ENCODE measurements at places on chromosomes 7 and 10. TPM values are rescaled to one million over a fixed set of nuclear protein-coding genes. Genes with fewer than 3 reads are reported as not detected.

Gene STEAP4
- total RNA-seq, result not detected

Gene CFAP43
- total RNA-seq, result 0.52 TPM

DNA sequence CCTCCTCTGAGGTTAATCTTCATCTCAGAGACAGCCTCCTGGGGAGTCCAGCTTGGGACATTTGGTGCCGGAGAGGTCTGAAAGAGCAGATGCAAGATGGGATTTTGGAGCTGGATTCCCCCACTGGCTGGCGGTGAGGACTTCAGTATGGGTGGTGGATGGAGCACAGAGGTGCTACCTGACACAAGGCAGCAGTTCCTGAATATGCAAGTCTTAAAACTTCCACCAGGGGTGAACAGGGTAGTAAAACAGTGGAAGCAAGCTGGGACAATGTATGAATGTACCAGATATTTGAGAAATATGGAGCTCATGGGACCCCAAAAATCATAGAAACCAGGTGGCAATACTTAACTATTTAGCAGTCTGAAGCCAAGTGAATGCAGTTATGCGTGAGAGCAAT, 4.8 kb upstream of the TAF3 start:
- DNase-seq, result no peak

Gene CPN1
- total RNA-seq, result 24.9 TPM

DNA sequence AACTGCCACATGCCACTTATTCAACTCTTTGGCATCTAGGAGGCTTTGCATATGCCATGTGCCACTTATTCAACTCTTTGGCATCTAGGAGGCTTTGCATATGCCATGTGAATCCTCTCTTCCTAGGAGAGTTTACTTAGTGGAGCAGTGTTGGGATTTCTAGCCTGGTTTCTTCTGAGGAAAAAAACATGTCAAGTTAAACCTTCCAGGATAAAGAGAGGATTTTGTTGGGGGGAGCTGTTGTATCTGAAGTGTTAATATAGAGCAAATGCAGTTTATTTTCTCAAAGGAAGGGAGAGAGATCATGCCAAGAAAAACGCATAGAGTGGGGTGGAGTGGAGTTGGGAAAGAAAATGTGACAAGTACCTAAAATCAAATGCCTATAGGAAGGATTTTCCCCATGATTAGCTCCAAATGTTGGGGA, 91.5 kb downstream of the MCU start:
- DNase-seq, result no peak

Gene CFAP58
- not detected for total RNA-seq

DNA sequence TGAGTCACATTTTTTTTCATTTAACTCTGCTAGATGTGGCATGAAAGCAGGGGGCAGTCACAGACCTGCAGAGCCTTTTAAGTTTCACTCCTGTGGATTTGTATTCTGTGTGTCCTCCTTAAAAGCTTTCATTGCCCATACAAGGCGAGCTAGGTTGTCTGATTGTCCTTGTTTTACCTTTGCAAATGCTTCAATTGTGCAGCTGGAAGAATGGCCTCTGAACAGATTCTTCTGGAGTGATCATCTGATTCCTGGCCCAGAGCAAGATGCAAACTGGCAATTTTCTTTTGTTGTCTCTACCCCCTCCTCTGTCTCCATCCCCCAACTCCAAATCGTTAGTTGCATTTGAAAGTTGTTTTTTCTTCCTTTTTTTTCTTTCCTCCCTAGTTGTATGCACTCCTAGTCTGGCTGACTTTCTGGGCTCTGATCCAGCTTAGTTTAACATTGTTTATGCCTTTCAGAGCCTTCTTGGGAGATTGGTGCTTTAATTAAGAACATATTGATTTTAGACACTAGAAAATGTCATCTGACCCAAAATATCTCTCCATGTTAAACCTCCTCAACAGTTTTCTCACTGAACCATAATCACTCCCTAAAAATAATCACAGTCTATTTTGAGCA, 150.2 kb downstream of the REEP3 start:
- no peak for DNase-seq

Gene XRCC2
- 18.5 TPM for total RNA-seq

DNA sequence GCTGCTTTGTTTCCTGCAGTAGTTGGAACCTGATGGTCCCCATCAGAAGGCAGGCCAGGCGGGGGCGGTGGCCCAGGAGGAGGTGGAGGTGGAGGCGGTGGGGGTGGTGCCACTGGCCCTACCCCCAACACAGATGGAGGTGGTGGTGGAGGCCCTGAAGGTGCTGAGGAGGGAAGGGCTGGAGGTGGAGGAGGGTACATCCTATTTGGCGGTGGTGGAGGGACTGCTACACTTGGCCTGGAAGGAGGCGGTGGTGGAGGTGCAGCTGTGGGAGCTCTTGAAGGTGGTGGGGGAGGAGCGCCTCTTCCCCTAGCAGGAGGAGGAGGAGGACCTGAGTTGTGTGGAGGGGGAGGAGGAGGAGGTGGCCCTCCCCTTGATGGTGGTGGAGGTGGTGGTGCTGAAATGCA, 36.8 kb downstream of the LMOD2 start:
- DNase-seq, result no peak

Gene PRPS1L1
- not detected for total RNA-seq

Gene FZD8
- total RNA-seq, result 3.4 TPM

DNA sequence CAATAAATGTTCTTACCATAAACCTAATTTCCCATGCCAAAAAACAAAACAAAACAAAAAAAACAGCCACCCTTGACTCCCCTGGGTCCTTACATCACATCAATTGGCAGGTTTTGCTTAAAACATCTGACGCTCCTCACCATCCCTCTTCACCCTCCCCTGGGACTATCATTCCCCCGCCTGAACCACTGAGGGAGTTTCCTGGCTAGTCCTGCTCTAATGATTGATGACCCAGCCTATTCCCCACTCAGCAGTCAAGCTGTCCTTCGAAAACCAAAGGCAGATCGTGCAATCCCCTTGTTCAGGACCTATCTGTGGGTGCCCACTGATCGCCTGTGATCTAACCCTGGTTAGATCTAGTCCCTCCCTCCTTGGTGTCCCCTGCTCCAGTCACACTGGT, 11.2 kb upstream of the FRMPD2 start:
- DNase-seq, result no peak

Gene TSPAN12
- total RNA-seq, result 4.1 TPM

DNA sequence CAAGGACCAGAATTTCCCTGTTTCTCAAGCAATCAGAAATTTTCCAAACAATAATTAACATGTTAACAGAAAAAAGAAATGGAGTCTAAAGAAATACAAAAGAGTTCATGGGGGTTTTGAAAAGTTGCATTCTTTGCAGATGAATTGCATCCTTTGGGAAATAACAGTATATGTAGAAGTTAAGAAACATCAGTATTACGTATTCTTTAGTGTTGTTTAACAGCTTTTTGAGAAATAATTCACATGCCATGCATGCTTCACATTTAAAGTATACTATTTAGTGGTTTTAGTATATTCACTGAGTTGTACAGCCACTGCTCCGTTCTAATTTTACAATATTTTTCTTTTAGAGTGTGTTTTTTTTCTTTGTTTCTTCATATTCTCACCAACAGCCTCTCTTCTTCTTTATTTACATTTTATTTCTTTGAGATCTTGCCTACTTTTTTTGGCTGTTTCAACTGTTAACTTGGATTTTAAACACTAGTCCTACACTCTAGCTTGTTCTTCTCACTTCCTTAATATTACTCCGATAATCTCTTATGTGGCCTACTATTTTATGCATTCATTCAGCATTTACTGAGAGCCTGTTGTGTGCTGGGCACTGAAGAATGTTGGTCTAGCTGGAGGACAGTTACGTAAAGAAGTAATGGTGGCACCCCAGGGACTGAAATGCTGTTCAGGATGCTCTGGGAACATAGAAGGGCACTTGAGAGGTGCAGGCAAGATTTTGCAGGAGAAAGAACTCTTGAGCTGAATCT, 330.1 kb downstream of the EXOC4 start:
- DNase-seq, result no peak

DNA sequence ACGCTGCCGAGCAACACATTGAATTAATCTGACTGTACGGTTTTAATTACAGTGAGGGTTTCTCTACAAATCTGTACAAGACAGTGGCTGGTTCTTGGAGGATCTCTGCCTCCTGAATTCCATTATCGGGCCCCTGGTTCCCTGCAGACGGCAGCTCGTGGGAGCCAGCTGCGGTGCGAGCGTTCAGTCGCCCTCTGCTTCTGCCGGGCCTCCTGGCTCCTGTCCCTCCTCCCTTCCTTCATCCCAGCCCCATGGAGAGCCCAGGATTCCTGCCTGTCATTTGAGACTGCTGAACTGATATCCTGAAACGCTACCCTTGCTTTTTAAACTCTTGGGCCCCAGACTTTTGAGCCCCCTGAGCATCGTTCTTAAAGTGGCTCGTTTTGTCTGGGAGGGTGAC, 6.6 kb upstream of the DLX6 start:
- no peak for DNase-seq

GRCh38 chr7:114342431-114343179, 72.0 kb upstream of the FOXP2 start:
- no peak for DNase-seq

GRCh38 chr10:22381262-22381661, 36.0 kb downstream of the SPAG6 start:
- DNase-seq, result no peak

Gene ADAM12
- not detected for total RNA-seq

DNA sequence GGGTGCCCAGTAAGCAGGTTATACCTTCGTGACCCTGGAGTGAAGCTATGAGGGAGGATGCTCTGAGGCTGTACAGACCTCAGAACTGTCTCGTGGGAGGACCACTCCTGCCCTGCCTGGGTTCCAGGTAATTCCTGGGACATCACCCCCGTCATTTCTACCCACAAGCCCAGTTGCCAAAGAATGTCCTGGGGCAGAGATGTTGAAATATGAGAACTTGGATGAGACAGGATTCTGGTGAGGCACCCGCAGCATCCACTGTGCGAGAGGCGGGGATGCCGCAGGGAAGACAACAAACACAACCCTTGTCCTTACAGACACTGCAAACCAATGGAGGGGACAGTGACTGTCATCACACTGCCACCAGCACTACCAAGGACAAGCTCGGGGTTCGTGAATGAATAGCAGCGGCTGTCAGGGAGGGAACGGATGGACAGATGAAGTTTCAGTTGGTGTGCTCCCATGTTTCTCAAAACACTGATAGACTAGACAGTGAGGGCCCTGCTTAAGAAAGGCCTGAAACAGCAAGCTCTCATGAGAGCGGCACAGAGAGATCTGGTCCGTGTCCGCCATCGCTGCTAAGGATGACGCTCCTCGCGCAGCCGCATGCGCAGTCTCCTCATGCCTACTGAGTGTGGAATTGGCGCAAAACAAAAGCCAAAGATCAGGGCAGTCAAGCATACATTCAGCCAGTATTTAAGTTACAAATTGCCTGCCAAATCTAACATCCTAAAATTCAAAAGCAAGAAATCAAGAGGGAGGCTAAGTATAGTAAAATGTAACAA, 82.0 kb upstream of the RHEB start:
- no peak for DNase-seq

DNA sequence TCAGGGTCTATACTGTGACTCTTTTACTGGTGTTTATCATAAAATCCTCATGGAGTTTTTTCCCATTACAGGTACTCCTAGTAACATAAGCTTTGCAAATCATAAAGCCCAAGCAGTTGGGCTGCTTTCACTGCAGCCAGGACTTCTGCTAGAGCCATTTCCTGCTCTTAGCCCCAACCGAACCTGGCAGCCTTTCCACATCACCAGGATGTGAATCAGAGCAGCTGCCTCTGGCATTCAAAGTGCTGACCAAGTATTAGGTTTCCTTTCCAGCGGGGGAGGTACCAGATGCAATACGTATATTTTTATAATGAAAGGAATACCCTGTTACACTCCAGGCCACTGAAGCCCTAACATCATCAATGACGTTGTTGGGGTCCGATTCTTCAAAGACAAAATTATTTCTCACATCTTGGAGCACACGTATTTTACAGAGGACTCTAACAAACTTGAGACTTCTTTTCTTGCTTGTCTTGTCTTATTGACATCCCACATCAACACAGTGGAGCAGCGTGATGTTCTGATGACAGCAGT, 3.6 kb upstream of the HTR5A start:
- no peak for DNase-seq

Gene EXOSC1
- 77.5 TPM for total RNA-seq

- no peak for DNase-seq
These were observed 5.1 kb upstream of the ITGB1 start for GRCh38 chr10:32963096-32963495.

Gene MCU
- total RNA-seq, result 52.2 TPM

DNA sequence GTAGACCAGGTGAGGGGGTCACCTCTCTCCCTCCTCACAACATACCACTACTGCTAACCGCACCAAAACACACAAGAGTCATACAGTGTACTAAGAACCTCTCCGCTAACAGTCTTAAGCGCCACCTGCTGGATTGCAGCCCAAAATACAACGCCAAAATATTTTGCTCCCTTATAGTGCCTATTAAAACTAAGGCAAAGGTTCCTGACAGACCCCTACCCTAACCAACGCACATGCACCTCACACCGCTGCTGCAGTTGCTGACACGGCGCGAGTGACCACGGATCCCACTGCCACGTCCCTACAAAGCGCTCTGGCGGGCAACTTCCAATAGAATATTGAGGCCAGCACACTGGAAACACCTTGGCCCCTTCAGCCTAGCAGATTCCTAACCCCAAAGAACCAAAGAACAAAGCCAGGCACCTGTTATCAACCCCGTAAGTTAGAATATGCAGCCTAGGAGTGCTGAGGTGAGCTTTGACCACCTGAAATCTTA, 563.6 kb upstream of the SEMA3D start:
- no peak for DNase-seq

GRCh38 chr10:116708391-116708821, 34.0 kb downstream of the HSPA12A start:
- no peak for DNase-seq

All from Caco-2 (cell line).